Hepatocyte (in vitro differentiated cells): ENCODE measurements at places on chromosomes 13 and 19. TPM values are rescaled to one million over a fixed set of nuclear protein-coding genes. Genes with fewer than 3 reads are reported as not detected.

DNA sequence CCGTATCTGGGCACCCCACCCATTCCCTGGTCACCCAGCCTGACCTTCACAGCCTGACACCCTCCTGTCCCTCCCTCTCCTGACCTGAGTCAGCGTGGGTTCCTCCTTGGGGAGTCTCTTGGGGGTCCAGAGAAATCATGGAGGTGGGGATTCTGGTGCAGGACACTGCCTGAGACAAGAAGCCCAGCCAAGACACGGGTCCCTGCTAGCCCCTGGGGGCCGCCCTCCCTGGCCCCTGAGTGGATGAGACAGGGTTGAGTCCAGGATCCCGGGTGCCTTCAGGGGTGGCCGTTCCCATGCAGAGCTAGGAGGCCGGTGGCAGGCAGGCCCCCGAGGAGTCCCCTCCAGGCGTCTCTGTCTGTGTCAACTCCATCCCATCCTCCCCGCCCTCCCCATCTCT lies 1.6 kb downstream of the MAP2K7 start:
- peaks cover 20% of the 10 kb centered on the region for H3K4me1 ChIP-seq
- DNase-seq, result no peak
- H3K27me3 ChIP-seq, result no peaks in the 10 kb centered on the region
- peak overlapping the region; percentile 96 for H3K4me3 ChIP-seq

GRCh38 chr13:89457977-89458376 lies 1786.8 kb downstream of the SLITRK5 start:
- H3K4me3 ChIP-seq, result no peak overlapping the region
- H3K27ac ChIP-seq, result no peak overlapping the region
- no peaks in the 10 kb centered on the region for H3K36me3 ChIP-seq
- no peaks in the 10 kb centered on the region for H3K27me3 ChIP-seq
- no peaks in the 10 kb centered on the region for H3K4me1 ChIP-seq

- H3K27me3 ChIP-seq, result no peaks in the 10 kb centered on the region
- H3K4me1 ChIP-seq, result no peaks in the 10 kb centered on the region
- DNase-seq, result no peak
- no peaks in the 10 kb centered on the region for H3K36me3 ChIP-seq
- H3K4me3 ChIP-seq, result no peak overlapping the region
- H3K27ac ChIP-seq, result no peak overlapping the region
These were observed 13.2 kb downstream of the NUCB1 start for GRCh38 chr19:48913114-48913889.

GRCh38 chr19:50384685-50385535 lies 763 bp downstream of the POLD1 start:
- H3K27me3 ChIP-seq, result no peaks in the 10 kb centered on the region
- peak overlapping the region; percentile 34 for H3K4me3 ChIP-seq
- peaks cover 11% of the 10 kb centered on the region for H3K4me1 ChIP-seq
- no peak for DNase-seq
- no peaks in the 10 kb centered on the region for H3K36me3 ChIP-seq
- peak overlapping the region; percentile 83 for H3K27ac ChIP-seq

GRCh38 chr13:92739306-92739818 lies 487.2 kb upstream of the GPC6 start:
- DNase-seq, result no peak
- H3K36me3 ChIP-seq, result no peaks in the 10 kb centered on the region

DNA sequence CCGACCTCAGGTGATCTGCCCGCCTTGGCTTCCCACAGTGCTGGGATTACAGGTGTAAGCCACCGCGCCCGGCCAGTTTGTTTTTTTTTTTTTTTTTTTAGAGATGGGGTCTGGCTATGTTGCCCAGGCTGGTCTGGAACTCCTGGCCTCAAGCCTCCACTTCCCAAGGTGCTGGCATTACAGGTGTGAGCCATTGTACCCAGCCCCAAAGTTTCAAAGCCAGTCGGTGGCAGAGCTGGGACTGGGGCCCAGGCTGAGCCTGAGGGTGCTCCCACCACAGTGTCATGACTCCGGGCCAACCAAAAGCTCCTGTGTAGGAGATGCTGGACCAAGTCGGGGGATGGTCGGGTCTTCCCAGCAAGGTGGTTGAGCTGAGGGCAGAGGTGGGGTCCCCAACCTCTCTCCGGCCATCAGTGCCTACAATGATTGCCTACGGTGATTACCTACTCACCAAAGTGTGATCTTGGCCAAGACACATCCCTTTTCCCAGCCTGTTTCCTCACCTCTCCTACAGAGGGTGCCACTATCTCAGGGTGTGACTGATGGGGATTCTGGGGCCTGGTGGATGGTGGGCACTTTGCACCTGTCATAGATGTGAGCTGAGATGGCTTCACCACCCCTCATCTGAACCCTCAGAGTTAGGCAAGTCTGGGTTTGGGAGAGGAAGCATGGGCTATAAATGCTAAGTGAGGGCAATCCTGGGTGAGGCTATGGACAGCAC lies 5.9 kb upstream of the SAMD1 start:
- no peak overlapping the region for H3K27ac ChIP-seq
- H3K4me1 ChIP-seq, result no peaks in the 10 kb centered on the region
- H3K4me3 ChIP-seq, result no peak overlapping the region
- H3K27me3 ChIP-seq, result no peaks in the 10 kb centered on the region
- no peak for DNase-seq
- H3K36me3 ChIP-seq, result no peaks in the 10 kb centered on the region

DNA sequence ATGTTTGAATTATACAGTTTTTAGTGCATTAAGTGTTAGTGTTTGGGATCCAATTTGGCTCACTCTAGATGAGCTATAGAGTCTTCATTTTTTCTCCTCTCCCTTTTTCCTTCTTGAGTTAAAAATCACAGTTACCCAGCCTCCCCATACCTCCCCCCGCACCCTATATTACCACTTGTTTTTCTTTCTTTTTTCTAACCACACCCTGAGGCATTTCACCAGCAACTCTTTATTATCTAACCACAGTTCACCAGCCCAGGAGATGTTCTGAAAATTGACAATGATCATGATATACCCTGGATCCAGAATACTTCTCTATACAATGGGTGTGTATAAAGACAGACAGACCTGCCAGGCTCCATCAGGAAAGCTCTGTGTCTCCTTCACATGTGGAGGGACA lies 86.5 kb upstream of the UBL3 start:
- no peak for DNase-seq
- no peaks in the 10 kb centered on the region for H3K36me3 ChIP-seq
- no peak overlapping the region for H3K27ac ChIP-seq
- H3K4me1 ChIP-seq, result peaks cover 7% of the 10 kb centered on the region

- DNase-seq, result no peak
- no peak overlapping the region for H3K27ac ChIP-seq
- H3K4me3 ChIP-seq, result no peak overlapping the region
- no peaks in the 10 kb centered on the region for H3K4me1 ChIP-seq
- H3K27me3 ChIP-seq, result no peaks in the 10 kb centered on the region
These were observed 305.8 kb downstream of the SPRY2 start for GRCh38 chr13:80035096-80035495.

The TRPC4 gene
- 0.50 and 0.72 TPM in 2 replicates for total RNA-seq

The MTUS2 gene
- 3.0 and 4.3 TPM in 2 replicates for total RNA-seq

The CFD gene
- total RNA-seq, result 3.3 and 9.0 TPM in 2 replicates
